ENCODE measurements at places on chromosomes 4 and X.

GRCh38 chrX:11210415-11210801, 82.8 kb upstream of the AMELX start:
- DNase-seq: no peak

DNA sequence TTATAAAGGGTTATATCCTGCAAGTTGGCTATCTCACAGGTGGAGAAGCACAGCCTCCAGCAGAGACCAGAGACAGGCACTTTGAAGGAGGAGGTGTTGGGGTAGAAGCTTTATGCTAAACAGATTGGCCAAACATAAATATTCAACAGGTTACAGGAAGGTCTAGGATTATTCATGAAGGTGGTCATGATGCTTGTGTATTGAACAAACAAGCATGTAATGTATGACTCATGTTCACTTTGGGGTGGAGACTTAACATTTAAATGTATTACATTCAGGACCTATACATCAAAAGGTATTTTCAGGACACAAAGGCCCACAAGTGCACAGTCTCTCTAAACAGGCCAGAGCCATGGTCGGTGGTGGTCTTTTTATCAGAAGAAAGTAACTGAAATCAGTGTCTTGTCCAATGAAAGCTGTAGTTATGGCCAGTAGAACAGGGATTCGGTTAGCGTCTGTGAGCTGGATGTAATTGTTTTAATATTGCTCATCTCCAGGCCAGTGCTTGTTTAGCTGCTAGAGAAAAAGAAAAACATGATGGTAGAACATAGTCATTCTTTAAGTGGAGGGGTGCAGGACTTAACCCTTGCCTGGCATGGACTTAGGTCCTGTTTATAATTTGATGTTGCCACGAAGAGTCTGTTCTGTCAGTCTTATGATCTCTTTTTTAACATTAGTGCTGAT, 555.2 kb upstream of the PCDH10 start:
- DNase-seq: no peak

DNA sequence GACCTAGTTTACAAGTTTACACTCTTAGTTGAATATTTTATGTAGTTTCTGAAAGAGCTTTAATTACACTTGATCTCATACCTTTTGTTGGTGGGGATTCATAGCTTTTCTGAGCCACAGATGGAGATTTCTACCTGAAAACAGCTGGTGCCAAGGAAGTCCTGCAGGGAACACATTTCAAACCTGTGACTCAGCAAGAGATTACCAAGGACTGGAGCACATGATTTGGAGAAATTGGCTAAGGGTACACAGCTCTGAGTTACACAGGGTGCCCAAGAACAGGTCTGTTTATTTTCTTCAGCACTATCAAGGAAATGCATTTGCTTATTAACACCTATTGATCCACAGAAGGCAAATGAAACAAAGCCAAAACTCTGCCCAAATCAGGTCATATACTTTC, 691.5 kb downstream of the KCTD8 start:
- DNase-seq: no peak

GRCh38 chrX:46208225-46208854, 336.9 kb downstream of the ZNF674 start:
- no peak for DNase-seq

GRCh38 chr4:85681921-85682320, 207.0 kb downstream of the ARHGAP24 start:
- no peak for DNase-seq

GRCh38 chr4:6749340-6750171, 33.0 kb upstream of the KIAA0232 start:
- no peak for DNase-seq

DNA sequence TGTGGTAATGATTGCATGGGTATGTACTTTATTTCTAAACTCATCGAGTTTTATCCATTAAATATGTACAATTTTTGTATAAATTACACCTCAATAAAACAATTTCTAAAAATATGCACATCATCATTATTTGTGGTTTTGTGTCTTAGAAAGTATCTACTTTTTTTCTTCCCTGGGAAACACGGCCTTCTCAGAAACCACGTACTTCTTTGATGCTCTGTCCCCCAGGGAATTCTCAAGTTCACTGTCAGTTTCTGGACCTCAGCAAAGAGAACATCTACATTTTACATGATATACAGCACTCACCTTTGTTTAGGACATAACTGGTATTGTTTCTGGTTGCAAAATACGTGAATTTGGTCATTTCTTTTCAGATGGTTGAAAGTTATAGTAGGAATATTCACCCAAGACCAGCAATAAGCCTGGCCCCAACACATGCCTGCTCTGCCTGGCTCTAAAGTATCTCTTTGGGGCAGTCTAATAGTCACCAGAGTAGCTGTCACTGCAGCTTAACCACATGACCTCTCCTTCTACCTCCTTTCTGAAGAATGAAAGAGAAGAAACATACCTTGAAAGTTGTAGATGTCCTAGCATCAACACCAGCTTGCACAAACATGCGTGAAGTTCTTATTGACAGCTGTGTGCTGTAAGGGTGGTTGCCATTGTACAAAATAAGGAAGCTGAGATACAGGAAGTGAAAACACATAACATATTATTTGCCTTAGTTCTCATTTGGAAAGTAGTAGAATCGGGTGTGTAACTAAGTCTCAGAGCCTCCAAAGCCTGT, 48.4 kb upstream of the SPANXN4 start:
- no peak for DNase-seq

GRCh38 chr4:180394312-180394711, 1848.9 kb upstream of the TENM3 start:
- no peak for DNase-seq

- DNase-seq: no peak
Measured at GRCh38 chr4:76594173-76594572, 159.1 kb downstream of the SHROOM3 start.

DNA sequence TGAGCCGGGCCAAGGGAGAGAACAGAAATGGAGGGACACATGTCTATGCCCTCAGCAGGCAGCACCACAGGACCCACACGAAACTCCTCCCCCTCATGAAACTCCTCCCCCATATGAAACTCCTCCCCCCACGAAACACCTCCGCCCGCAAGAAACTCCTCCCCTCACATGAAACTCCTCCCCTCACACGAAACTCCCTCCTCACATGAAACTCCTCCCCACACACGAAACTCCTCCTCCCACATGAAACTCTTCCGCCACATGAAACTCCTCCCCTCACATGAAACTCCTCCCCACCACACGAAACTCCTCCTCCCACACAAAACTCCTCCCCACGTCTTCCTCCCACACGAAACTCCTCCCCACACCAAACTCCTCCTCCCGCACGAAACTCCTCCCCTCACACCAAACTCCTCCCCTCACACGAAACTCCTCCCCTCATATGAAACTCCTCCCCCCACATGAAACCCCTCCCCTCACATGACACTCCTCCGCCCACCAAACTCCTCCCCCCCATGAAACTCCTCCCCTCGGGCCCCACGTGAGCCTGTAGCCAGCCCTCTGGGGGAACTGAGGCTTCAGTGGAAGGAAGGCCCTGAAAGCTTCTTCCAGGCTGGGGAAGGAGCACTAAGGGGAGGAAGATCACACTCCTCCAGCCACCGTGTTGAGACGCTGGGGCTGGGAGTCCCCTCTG, 15.2 kb downstream of the ADRA2C start:
- peak; percentile 24 for DNase-seq
